ENCODE measurements at places on chromosomes 4 and X.

DNA sequence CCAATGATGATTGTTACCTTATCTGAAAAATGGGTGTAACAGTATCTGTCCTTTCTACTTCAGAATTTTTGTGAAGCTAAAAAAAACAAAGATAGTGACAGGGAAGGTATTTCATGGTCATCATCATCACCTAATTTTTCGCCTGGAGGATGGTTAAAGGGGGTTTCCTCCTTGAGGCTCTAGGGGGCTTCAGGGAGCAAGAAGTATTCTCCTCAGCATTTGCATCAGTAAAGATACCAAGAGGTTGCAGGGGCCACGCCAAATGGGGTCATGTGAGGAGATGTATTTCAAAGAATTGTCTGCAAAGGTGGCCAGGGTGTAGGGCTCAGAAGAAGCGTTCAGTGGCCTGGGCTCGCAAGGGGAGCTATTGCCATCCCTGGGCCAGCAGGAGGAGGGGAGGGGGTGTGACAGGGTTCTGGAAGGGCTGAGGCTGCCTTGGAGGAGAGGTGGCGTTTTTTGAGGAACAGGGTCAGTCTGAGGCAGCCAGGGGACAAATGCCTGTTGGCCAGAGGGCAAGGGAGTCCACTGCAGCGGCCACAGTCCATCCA, 7.3 kb upstream of the NSG1 start:
- DNase-seq = no peak

DNA sequence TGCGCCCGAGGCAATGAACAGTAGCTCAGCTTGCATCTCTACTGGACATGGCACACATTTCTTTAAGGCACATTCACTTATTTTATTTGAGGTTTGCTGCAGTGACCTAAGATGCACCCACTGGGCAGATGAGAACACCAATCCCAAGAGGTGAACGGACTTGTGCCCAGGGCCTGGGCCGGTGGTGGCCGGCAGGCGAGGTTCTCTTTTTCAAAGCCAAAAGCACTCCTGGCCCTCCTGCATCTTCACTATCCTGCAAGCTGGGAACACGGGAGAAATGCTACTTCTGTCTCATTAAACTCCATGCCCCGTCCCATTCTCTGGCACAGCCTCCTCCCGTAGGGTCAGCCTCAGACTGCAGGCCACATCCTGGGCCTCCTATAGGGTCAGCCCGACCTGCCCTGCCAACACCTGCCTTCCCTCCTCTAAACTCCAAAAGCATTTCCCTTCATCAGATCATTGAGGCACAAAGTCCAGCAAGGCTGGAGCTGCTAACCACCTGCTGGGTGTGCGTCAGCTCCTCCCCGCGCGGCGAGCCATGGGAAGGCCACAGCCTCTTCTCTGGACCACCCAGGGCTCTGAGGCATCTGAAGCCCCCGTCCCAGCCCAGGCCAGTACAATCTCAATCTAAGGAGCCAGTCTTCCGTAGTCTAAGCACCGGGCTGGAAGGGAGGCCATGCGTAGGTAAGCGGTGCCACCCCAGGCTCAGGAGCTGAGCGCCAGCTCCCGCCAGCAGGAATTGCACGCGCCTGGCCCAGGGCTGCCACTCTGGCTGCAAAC, 166.1 kb downstream of the AFAP1 start:
- no peak for DNase-seq

- DNase-seq = no peak
Measured at GRCh38 chrX:44898411-44899221, 25.6 kb downstream of the KDM6A start.

DNA sequence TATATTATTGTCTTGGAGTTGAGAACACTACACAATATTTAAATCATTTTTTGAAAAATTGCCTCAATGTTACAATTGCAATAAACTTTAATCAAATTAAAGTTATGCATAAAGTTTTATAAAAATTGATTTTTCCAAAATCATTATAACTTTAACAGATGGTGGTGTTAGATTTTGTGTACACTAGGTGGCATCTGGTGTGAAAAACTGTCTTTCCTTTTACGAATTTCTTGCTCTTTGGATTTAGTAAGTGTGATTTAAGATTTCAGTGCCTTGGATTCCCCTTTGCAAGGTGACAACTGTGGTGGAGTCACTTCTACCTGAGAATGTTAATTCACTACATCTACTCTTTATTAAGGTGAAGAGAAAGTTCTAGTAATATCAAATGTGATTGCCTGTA, 91.6 kb downstream of the AREG start:
- DNase-seq = no peak

GRCh38 chrX:148577741-148578140, 77.3 kb downstream of the AFF2 start:
- no peak for DNase-seq

DNA sequence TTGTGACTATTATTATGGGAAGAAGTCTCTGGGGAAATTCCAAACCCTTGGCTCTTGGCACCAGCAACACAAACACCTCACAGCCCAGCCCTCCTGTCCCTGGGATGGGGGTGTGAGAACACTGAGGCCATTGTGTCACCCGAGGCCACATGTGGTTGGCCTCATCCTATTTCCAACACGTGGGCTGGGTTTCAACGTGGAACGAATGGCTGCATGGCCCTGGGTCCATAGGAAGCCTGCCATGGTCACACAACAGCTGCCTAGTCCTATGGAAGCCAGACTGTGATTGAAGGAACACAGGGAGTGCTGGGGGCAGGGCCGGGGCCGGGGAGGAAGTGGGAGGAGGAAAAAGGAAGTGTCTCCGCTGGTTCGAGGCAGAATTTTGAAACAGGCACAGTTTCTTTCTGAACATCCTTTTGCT, 10.0 kb downstream of the CLCN4 start:
- DNase-seq = peak; percentile 2

- no peak for DNase-seq
Measured at GRCh38 chrX:56963377-56963776, 32.0 kb downstream of the SPIN3 start.

- no peak for DNase-seq
Measured at GRCh38 chr4:2338754-2339457, 77.0 kb upstream of the MXD4 start.

- DNase-seq = no peak
Measured at GRCh38 chrX:49059201-49059600, 402 bp downstream of the CCDC120 start.

- no peak for DNase-seq
Measured at GRCh38 chr4:81919223-81919622, 447.5 kb upstream of the RASGEF1B start.

DNA sequence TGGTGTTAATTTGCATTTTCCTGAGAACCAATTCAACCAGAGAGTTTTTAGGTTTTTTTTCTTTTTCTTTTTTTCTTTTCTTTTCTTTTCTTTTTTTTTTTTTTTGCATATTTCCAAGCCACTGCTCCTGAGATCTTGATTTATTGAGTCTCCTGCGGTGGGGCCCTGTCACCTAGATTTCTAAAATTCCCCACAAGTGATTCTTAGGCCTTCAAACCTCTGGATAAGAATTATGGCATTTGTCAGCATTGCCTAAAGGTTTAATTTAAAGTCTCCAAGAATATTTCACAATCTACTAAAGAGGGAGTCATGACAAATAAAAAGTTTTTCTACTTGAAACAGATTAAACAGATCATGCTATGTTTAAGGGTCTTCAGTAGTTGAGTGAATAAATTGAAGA, 84.9 kb downstream of the GAB1 start:
- DNase-seq = no peak

- DNase-seq = no peak
Measured at GRCh38 chrX:150564838-150565237, 3.6 kb upstream of the MTM1 start.

DNA sequence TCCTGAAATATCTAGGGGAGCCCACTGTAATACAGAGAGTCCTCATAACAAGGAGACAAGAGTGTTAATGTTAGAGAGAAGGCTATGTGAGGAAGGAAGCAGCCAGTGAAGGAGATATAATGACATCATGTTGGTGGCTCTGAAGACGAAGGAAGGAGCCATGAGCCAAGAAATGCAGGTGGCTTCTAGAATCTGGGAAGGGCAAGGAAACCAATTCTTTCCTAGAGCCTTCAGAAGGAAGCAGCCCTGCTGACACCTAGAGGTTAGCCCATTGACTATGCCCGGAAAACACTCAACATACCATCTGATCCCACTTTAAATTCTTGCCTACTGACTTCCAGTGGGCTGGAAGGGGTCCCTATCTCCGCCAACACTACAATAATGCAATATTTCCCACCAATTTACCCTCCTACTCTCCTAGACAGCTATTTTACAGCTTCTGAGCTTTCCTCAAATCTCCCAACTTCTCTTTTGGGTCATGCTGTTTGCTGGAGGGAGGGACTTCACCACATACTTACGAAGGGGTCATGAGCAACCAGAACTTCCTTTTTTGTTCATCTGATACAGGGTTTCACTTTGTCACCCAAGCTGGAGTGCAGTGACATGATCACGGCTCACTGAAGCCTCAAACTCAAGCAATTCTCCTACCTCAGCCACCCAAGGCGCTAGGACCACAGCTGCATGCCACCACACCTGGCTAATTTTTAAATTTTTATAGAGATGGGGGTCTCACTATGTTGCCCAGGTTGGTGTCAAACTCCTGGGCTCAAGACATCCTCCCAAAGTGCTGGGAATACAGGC, 25.2 kb upstream of the G3BP2 start:
- DNase-seq = no peak

GRCh38 chrX:150536455-150537116, 31.8 kb upstream of the MTM1 start:
- DNase-seq = no peak

GRCh38 chr4:22477136-22477812, 38.6 kb downstream of the ADGRA3 start:
- no peak for DNase-seq

GRCh38 chrX:8520791-8521190, 56.2 kb downstream of the VCX3B start:
- no peak for DNase-seq

DNA sequence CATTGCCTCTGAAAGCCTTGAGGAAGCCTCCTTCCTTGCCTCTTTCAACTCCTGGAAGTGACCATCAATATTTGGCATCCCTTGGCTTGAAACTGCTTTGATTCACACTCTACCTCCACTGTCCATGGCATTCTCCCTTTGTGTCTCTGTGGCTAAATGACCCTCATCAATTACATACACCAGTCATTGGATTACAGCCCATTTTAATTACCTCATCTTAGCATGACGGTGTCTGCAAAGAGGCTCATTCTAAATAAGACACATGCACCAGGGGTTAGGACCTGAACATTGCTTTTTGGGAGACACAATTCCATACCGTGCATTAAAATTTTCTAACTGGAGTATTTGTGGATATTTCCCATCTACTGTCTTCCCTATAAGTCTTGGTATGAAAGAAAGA, 60.7 kb upstream of the FAM9A start:
- no peak for DNase-seq

GRCh38 chr4:89298155-89298554, 9.4 kb downstream of the GPRIN3 start:
- DNase-seq = no peak

DNA sequence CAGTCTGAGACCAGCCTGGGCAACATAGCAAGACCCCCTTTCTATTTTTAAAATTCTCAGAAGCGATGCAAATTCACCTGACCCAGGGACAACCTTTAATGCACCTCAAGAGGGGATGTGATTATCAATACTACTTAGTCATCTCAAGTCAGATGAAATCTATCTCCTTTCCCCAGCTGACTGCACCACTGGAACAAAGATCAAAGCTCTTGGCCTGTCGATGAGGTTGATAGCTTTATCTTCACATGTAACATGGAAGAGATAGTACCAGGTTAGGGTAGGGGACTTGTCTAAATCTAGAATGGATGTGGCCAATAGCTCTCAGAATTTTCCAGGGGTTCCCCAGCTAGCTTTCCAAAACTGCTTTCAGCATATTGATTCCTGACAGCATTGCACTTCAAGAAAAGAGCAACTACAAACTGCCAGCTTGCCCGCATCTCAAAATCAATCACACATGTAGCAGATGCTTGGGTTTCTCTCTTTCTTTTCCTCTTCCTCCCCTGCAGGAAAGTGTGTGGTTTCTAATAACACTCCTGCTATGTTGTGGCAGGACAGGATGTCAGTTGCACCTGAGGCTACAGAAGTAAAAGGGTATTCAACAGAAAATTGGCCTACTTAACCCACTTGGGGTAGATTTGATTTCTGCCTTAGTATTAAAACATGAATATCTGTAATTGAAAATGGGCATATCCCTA, 12.2 kb upstream of the TMEM164 start:
- DNase-seq = no peak

DNA sequence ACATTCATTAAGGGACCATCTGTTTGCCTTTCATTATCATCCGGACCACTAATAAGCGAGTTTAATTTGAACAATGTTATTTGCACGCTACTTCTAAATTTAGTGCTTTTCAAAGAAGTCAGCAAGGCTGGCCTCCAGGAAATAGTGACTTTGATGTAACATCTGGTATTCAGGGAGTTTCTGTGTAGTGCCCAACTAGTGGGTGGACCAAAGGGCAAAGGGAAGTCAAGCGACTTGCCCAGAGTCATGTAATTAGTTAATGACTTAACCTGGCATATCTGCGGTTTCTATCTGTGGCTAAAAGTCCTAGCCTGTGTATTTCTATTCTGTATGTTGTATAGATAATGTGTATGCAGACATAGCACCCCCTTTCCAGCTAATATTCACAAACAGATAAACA, 56.3 kb upstream of the LCORL start:
- DNase-seq = no peak

GRCh38 chr4:27154706-27155105, 294.1 kb downstream of the STIM2 start:
- DNase-seq = no peak

- no peak for DNase-seq
Measured at GRCh38 chr4:102521570-102521969, 20.4 kb downstream of the NFKB1 start.

DNA sequence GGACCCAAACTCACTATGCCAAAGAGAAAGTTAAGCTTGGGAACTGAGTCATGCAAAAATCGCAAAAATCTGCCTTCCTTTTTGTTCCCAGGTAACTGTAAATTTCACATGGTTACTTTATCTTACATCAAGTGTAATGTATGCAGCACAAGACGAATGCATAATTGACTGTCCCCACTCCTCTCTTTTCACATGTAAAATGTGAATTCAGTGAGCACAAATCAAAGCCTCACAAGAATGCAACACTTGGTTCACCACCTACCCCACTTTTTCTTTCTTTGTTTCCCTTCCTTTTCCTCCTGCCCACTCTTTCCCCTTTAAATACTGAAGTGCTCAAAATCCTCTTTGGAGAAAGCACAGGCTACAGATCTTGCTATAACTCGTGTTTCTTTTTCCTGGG, 53.2 kb downstream of the MAGED4B start:
- no peak for DNase-seq

DNA sequence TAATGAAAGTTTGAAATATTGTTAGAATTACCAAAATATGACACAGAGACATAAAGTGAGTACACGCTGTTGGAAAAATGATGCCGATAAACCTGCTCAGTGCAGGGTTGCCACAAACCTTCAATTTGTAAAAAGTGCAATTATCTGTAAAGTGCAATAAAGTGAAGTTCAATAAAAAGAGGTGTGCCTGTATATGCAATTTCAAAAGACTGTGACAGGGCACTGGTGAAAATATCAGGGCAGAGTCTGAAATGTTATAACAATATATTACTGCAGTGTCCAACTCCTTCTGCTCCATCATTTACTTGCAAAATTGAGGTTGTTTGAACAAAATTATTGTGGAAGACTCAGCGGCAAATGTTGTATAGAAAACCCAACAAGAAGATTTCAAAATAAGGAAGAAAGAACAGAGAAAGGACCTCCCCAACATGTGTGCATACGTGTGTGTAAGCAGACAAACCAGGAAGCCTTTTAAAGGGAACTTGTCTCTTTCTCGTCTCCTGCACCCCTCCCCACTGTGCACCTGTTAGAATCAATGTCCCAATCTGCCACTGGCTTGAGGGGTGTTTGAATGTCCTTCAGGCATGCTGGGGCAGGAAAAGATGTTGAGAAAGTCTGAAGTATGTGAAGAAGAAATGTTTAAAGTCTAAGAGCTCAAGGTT, 96.2 kb downstream of the MAOB start:
- no peak for DNase-seq
